Lower leg skin (tissue), 4 donors: ENCODE measurements at places on chromosomes 5 and 9. TPM values are rescaled to one million over a fixed set of nuclear protein-coding genes. Genes with fewer than 3 reads are reported as not detected.
A peak's percentile ranks its signal among the peaks of the same experiment; 100 is the strongest.

DNA sequence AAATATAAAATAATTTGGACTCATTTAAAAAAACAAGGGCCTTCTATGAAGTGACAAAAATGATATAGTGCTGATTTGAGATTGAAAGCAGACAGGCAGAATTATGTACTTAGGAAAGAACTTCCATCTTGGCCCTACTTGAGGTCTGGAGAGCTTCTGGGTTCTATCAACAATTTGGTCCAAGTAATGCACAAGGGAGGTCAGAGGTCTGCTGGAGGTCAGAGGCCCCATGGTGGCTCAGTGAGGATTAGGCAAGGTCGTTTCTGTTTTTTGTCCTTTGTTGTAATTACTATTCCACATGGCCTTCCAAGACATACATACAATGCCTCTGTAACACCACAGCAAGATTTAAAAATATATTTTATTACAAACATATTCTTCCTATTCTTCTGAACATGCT is 37.2 kb downstream of the NUDT12 start:
- DNase-seq = no peak

DNA sequence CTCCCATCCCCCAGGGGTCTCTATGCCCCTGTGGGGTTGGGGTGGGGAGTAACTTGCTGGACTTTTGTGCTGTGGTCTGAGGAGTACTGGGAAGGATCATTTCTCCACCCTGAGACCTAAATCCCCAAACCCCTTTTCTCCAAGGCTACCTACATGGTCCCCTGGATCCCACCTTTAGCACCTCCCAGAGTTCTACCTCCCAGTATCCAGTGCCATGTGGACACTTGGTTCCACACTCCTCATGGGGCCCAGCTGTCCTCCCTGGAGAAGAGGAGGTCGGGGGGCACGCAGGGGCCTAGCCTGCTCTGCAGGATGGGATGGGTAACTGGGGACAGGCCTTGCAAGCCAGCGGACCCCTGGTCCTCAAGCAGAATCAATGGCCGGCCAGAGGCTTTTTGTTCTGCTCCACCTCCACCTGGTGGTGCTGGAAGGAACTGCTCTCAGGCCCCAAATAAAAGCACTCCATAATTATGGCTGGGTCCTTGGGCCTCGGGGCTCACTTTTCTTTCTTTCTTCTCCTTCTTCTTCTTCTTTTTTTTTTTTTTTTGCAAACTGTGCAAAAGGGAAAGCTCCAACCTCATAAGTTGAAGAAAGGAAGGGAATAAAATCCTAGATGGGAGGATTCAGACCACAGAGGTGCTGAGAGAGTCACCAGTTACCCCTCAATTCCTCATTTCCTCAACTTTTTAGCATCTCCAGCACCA is 68.4 kb downstream of the PSD2 start:
- peak; percentile 47 for DNase-seq

DNA sequence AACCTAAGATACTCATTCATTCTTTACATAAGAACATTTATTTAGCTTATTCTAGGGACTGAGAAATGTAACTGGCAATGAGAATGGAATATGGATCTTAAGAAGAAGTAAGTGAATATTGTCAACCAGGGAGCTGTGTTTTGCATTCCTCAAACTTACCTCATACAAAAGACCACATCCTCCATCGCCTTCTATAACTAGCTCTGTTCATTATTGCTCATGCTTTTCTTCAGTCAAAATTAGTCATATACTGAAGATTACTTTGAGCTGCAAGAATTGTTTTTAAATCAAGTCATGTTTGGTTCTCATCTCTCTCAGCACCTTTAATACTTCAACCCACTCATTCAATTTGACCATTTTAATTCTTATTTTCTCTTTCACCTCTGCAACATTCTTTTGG is 140.3 kb upstream of the RASA1 start:
- no peak for DNase-seq

CCNI2 gene
- total RNA-seq = not detected

- no peak for DNase-seq
Observed at GRCh38 chr9:124001866-124002525, 9.6 kb upstream of the LHX2 start.

- no peak for DNase-seq
Observed at GRCh38 chr5:57181154-57181553, 7.3 kb downstream of the GPBP1 start.

PCDHA10 gene
- 0.26 TPM for total RNA-seq

EMB gene
- total RNA-seq = 35.0 TPM
